ENCODE measurements at places on chromosomes 13 and 19.

- no peak overlapping the region for H3K27ac ChIP-seq
- no peaks in the 10 kb centered on the region for H3K27me3 ChIP-seq
- H3K4me3 ChIP-seq, result no peak overlapping the region
- no peaks in the 10 kb centered on the region for H3K36me3 ChIP-seq
- no peaks in the 10 kb centered on the region for H3K4me1 ChIP-seq
These were observed 310.2 kb downstream of the SLITRK5 start for GRCh38 chr13:87981416-87981815.

DNA sequence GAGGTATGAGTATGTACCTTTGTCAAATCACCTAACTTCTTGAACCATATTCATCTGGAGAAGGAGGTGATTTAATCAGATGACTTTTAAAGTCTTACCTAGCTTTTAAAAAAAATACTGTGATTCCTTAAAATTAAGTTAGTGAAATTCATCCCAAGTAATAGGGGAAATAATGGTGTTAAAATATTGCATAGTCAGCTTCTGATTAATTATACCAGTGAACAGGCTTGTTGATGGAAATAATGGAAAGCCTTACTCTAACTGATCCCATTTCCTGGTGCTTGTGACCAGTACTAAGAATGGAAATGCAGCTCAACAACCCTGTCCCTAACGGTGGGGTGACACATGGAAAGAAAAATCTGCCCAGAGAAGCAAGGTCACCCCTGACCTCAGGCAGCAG, 130.7 kb downstream of the CDK8 start:
- peaks cover 12% of the 10 kb centered on the region for H3K36me3 ChIP-seq
- no peak for DNase-seq
- H3K4me1 ChIP-seq, result peaks cover 3% of the 10 kb centered on the region
- H3K27ac ChIP-seq, result no peak overlapping the region
- no peaks in the 10 kb centered on the region for H3K27me3 ChIP-seq

DNA sequence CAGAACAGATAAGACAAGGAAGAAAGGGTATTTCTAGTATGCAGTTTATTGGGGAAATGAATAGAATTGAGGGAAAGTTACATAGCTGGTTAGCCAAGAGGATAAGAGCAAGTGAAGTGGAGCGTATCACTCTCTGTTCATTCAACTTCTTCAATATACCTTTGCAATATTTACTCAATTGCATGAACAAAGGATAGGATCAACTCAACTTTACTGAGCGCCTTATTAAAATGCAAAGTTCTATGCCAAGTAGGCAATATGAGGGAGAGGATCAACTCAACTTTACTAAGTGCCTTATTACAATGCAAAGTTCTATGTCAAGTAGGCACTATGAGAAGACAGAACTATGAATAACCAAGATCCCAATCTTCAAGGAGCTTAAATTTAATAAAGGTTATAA, 43.9 kb downstream of the ZC3H13 start:
- no peak for DNase-seq
- no peak overlapping the region for H3K4me3 ChIP-seq
- H3K36me3 ChIP-seq, result peaks cover 51% of the 10 kb centered on the region
- H3K27me3 ChIP-seq, result no peaks in the 10 kb centered on the region
- H3K4me1 ChIP-seq, result no peaks in the 10 kb centered on the region

DNA sequence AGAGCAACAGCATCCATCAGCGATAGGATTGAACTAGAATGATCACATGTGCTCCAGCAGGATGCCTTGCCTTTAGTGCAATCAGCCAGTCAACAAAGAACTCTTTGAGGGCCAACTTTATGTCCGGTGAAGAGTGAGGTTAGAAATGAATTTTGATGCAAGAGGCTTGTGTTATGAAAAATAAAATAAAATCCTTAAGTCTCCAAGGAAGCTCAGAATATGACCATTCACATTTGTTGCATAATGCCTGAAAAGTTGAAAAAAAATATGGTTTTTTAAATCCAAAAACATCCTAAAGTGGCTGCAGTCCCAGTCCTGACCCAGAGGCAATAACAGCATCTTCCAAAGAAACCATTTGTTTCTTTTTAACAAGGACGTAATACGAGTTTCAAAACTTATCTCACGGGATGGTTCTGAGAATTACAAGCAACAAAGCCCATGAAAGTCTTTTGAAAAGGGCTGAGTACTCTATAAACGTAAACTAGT, 61.3 kb downstream of the DCLK1 start:
- H3K27me3 ChIP-seq, result no peaks in the 10 kb centered on the region
- H3K27ac ChIP-seq, result no peak overlapping the region

DNA sequence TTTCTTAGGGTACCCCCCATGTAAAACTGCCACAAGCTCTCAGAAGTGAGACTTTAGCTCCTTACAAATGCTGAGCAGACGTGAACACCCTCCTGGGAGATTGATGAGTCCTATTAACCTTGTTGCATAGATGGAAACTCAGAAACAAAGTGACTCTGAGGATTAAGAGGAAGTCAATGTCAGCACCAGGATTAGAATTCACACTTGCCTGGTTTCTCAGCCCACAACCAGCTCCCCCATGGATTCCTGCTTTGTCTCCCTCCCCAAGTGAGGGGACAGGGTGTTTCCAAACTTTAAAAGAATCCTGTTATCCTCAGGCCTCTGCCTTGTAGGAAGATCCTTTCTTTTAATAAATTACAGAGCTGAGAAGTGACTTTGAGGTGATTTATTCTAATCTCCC, 324.4 kb downstream of the NDFIP2 start:
- H3K36me3 ChIP-seq, result no peaks in the 10 kb centered on the region
- no peak overlapping the region for H3K27ac ChIP-seq
- H3K4me1 ChIP-seq, result no peaks in the 10 kb centered on the region

- H3K27me3 ChIP-seq, result no peaks in the 10 kb centered on the region
- peak overlapping the region; percentile 89 for H3K27ac ChIP-seq
- peaks cover 18% of the 10 kb centered on the region for H3K4me1 ChIP-seq
- peak; percentile 45 for DNase-seq
- H3K36me3 ChIP-seq, result peaks cover 28% of the 10 kb centered on the region
- peak overlapping the region; percentile 94 for H3K4me3 ChIP-seq
These were observed 11.7 kb downstream of the CYTH2 start for GRCh38 chr19:48480558-48481500.

GRCh38 chr13:32039056-32039455, 7.5 kb downstream of the FRY start:
- H3K36me3 ChIP-seq, result no peaks in the 10 kb centered on the region
- H3K27ac ChIP-seq, result no peak overlapping the region
- no peak for DNase-seq

DNA sequence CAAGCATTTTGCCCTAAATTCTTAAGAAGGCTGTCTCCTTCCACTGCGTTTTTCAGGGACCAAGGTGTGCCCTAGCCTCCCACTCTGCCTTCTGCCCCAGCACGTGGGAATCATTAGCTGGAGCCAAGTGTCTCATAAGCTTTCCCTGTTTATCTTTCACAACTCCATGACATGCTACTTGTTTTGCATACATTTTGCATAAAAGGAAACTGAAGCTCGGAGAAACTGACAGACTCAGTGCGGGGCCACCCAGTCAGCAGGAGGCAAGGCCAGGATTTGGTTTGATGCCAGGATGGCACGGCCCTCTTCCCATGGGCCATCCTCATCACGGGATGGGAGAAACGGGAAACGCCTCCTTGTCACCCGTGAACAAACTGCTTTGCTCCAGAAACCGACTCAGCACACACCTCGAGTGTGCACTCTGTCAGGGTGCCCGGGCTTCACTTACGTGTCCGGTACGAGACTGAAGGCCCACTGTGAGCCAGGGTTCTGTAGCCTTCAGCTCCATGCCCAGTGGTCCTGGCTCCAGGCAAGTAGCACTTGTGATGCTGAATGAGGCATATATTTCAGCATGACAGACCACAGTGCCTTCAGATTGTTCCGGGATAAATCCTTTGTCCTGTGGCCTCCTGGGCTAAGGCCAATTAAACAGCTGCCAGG, 9.6 kb downstream of the CEBPA start:
- no peak for DNase-seq
- peaks cover 6% of the 10 kb centered on the region for H3K27me3 ChIP-seq
- H3K36me3 ChIP-seq, result peaks cover 3% of the 10 kb centered on the region
- peaks cover 4% of the 10 kb centered on the region for H3K4me1 ChIP-seq
- no peak overlapping the region for H3K27ac ChIP-seq

DNA sequence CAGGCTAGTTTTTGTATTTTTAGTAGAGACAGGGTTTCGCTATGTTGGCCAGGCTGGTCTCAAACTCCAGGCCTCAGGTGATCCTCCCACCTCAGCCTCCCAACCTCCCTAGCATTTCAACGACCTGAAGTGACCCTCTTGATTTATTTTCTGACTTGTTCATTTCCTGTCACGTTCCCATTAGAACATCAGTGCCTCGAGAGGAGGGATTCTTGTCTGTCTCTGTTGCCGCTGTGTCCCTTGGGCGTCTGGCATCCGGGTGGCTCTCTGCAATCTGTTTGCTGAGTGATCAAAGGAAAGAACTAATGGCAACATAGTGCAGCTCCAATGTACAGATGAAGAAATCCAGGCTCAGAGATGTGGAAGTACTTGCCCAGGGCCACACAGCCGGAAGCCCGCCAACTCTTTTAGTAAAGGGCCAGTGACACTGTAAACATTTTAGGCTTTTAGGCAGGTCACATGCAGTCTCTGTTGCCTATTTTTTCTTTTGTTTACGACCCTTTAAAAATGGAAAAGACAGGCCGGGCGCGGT, 47.5 kb downstream of the NFIC start:
- no peak overlapping the region for H3K4me3 ChIP-seq
- DNase-seq, result no peak
- peaks cover 3% of the 10 kb centered on the region for H3K4me1 ChIP-seq

DNA sequence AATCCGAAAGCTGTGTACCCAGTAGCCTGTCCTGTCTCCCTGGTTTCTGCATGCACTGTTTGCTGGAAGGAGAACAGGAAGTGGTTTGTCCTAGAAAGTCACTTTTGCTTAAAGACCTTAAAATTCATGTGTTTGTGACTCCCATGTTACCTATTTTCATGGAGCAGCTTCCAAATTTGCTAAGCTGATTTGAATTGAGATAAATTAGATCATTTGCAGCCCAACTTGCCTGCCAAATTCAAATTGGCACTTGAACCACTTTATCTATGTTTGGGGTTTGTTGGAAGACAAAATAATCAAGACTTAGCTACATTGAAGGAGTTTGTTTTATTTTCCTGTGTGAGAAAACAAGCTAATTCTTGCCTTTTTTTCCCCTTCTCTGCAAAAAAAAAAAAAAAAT, 532.5 kb downstream of the DIAPH3 start:
- no peak for DNase-seq
- no peaks in the 10 kb centered on the region for H3K36me3 ChIP-seq
- no peak overlapping the region for H3K4me3 ChIP-seq
- no peaks in the 10 kb centered on the region for H3K4me1 ChIP-seq
- H3K27ac ChIP-seq, result no peak overlapping the region

DNA sequence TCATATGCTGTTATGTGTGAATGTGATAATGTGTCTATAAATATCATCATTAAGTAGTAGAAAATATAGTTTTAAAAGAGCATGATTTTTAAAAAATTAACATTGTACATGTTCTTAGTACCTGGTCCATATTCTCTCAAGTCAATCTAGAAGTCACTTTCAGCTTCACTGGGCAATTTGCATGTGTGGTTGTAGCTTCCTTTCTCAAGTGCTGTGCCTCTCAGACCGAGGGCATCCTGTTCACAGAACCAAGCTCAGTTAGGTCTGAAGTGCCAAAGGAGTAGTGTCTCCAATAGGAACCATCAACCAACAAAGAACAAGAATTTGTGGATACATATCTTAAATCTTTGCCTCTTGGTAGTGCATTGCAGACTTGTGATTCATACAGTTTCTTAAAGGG, 541.8 kb upstream of the SLC10A2 start:
- no peaks in the 10 kb centered on the region for H3K4me1 ChIP-seq
- no peak for DNase-seq
- no peak overlapping the region for H3K27ac ChIP-seq
- no peak overlapping the region for H3K4me3 ChIP-seq
- H3K36me3 ChIP-seq, result no peaks in the 10 kb centered on the region

DNA sequence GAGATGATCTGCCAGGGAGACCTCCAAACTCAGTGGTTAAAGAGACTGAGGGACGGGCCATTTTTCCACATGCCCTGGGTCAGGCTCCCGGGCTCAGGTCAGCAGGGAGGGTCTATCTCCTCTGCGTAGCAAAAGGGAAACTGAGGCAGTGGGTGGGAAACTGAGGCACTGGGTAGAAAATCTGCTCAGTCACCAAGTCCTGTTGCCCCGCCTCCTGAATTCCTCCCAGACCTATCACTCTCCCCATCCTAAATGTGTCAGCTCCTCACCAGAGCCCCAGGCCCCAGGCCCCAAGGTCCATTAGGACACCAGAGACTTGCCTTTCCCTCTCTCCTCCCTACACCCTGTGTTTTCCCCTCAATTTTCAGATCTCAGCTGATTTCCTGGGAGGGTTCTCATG, 2.4 kb downstream of the CD320 start:
- peaks cover 19% of the 10 kb centered on the region for H3K36me3 ChIP-seq
- H3K27ac ChIP-seq, result peak overlapping the region; percentile 96
- peak overlapping the region; percentile 95 for H3K4me3 ChIP-seq

- no peak overlapping the region for H3K4me3 ChIP-seq
- H3K27ac ChIP-seq, result no peak overlapping the region
- no peaks in the 10 kb centered on the region for H3K36me3 ChIP-seq
- no peak for DNase-seq
- peaks cover 38% of the 10 kb centered on the region for H3K27me3 ChIP-seq
- no peaks in the 10 kb centered on the region for H3K4me1 ChIP-seq
These were observed 31.2 kb upstream of the ANKRD10 start for GRCh38 chr13:110945928-110946570.

GRCh38 chr19:4425537-4425936, 23.1 kb downstream of the CHAF1A start:
- H3K4me1 ChIP-seq, result no peaks in the 10 kb centered on the region
- H3K36me3 ChIP-seq, result peaks cover 25% of the 10 kb centered on the region
- DNase-seq, result no peak
- no peak overlapping the region for H3K4me3 ChIP-seq
- peak overlapping the region; percentile 25 for H3K27ac ChIP-seq

- DNase-seq, result peak; percentile 17
- H3K27me3 ChIP-seq, result no peaks in the 10 kb centered on the region
- no peaks in the 10 kb centered on the region for H3K4me1 ChIP-seq
- H3K4me3 ChIP-seq, result no peak overlapping the region
- H3K36me3 ChIP-seq, result no peaks in the 10 kb centered on the region
These were observed 845.3 kb downstream of the DIAPH3 start for GRCh38 chr13:59318320-59318930.

DNA sequence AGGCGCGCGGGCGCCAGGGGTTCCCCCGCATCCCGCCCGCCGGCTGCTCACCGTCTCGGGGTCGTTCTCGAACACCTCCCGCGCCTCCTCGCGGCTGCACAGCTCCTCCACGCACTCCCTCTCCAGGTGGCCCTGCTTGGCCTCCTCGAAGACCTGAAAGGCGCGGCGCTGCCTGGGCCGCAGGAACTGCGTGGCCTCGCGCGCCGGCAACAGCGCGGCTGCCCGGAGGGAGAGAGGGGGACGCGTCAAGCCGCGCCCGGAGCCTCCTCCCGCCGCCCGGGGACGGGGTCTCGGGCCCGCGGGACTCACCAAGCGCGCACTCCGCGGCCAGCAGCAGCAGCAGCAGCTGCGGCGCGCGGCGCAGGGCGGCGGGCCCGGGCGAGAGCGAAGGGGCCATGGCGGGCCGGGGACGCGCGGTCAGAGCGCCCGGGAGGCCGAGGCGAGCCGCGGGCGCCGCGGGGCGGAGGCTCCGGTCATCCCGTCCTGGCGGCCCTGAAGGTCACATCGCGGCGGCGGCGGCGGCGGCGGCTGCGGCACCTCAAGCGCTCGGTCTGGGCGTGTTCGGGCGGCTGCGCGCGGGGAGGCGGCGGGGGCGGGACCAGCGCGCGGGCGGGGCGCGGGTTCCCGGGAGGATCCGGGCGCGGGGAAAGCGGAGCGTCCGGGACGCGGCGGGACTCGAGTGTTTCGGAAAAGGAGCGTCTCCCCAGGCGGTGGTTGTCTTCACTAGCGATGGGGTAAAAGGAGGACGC, at the start of gene GAS6:
Gene GAS6, minus strand, starts transcription at position 553 of the 749 bp plus-strand sequence. Its CDS starts 156 bp downstream, at position 397.
- no peak within 1 kb of the TSS for H3K27ac ChIP-seq
- H3K27me3 ChIP-seq, result peaks cover 48% of the 10 kb centered on the region
- no peak for DNase-seq
- peaks cover 4% of the 10 kb centered on the region for H3K36me3 ChIP-seq
